Stimulated activated CD4-positive, alpha-beta T cell treated with anti-CD3 and anti-CD28 coated beads, Interleukin-12 subunit alpha, Interleukin-12 subunit beta, amount 100 ng/mL, for 24 hours (primary cell): ENCODE measurements at places on chromosomes 11 and 22.

- no peak for DNase-seq
Measured at GRCh38 chr11:68115285-68115684, 5.9 kb downstream of the CHKA start.

GRCh38 chr11:96752221-96752620 is 362.4 kb downstream of the JRKL start:
- DNase-seq, result no peak

GRCh38 chr11:42315267-42315666 is 855.8 kb upstream of the LRRC4C start:
- no peak for DNase-seq

DNA sequence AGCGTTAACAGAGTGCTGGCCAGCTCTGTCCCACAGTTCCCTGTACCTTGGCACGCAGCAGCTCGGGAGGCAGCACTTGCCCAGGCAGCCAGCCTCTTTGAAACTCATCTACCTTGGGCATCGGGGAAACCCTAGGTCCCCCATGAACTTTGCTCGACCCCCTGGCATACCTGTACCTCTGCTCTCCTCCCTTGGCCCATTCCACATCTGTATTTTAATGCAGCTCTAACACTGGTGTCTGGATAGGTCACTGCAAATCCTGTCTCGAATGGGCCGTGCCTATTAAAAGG is 304.1 kb downstream of the TBC1D22A start:
- DNase-seq, result no peak

- no peak for DNase-seq
Measured at GRCh38 chr22:40635940-40636379, 559 bp downstream of the MRTFA start.
